ENCODE measurements at places on chromosomes 16 and 17.

- peak; percentile 38 for DNase-seq
Observed at GRCh38 chr16:1152651-1153259, at the start of gene CACNA1H. CACNA1H (plus strand) TSS chr16:1153106; CDS start chr16:1153738, 632 bp downstream.

DNA sequence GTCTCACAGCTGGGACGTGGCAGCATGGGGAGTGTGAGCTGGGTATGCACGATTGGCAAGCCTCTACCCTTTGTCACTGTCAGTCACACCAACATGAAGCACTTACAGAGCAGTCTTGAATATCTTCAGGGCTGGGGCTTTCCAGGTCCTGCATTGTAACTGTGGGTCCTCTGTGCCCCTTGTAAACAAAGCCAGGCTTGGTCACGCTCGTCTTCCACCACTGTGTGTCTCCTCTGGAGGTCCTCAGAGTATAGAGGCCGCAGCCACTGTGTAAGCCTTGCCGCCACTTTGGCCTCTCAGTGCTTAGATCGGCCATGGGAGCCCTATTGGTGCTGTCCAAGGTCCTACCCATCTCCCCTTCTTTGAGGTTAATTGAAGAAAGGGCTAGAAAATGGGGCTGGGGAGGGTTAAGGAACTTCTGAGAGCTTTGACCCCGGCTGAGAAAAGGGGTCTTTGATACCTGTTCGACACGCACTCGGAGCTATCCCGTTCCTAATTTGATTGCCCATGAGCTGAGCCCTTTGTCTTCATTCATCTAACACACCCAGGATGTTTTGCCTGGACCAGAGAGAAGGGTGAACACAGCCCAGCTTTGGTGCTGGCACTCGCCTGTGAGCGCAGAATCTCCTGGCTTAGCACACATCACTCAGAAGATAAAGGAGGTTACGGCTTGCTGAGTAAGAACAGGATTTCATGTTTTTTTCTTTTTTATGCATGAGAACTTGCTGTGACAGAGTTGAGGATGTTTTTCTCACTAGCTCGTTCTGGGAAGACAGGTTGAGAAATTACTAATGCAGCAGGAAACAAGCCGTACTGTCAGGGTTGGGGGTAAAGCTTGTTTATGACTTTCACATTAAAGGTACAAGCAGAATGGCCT is 267.9 kb downstream of the CPPED1 start:
- no peak for DNase-seq

DNA sequence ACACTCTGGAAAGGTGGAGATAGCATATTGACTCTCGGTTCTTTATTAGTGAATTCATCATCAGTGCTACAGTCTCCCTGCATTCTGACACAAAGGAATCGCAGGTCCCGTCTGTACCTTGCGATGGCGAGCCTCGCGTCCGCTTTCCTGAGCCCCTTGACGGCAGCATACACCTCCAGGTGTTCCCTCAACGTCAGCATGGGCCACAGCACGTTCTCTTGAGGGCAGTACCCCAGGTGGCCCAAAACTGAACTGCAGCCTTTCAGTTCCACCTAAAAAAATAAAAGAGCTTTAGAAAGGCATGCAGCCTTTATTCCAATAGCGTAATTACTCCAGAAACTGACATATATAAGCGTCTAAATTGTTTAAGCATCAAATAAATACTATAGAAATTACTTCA is 24.2 kb upstream of the ABCA9 start:
- DNase-seq: no peak

DNA sequence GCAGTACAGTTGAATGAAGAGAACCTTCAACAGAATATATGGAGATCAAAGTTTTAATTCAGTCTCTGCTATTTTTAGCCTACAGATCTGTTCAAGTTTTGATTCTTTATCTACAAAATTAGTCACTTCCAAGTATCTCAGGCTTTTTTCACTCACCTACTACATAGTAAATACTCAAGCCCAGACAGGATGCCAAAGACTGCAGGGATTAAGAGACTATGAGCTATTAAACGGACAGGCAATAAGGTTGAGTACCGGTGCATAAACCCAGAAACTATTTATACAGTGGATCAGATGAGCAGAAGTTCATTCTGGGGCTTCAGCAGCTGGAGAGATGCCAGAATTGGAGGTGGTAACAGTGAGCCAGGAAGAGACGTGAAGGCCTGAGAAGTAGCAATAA is 18.7 kb upstream of the OR3A1 start:
- DNase-seq: no peak

- DNase-seq: no peak
Observed at GRCh38 chr16:19210968-19211367, 42.9 kb downstream of the SYT17 start.

DNA sequence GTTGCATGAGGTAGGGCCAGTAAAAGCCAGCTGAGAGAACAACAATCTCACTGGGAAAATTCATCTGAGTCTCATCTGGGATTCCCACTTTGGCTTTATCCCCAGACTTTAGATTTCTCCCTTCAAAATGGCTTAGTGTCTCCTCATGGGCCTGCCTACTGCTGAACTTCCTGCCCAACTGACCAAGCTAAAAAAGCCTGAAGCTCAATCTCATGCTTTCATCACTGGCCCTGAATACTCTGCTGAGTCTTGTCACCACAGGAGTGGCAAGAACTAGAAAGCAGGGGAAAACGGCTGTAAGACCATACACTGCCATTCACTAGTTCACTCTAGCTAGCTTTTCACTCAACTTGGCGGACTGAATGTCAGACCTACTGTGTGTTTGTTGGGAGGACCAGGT is 96.4 kb upstream of the NOG start:
- no peak for DNase-seq

DNA sequence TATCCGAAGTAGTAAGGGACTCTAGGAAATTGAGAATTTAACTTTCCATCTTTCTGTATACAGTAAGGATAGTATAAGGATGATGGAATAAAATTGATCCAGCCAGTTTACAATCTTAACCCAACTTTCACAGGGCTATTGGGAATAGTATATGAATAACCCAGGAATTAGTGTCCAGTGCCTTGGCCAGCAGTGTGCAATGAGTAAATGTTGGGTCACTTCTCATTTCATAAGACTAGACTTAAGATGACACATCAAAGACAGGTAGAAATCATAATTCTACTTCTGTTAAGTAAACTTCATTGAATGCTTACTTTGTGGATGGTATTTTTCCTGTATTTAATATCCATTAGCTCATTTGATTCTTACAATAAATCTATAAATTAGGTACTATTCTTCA is 949.6 kb upstream of the GOT2 start:
- DNase-seq: no peak

GRCh38 chr16:55130456-55130855 is 193.5 kb upstream of the IRX6 start:
- DNase-seq: no peak

GRCh38 chr16:23424292-23424958 is 28.6 kb downstream of the COG7 start:
- no peak for DNase-seq

GRCh38 chr17:18129041-18129502 is 20.5 kb downstream of the MYO15A start:
- DNase-seq: no peak

GRCh38 chr16:928526-928925 is 42.3 kb downstream of the LMF1 start:
- no peak for DNase-seq

DNA sequence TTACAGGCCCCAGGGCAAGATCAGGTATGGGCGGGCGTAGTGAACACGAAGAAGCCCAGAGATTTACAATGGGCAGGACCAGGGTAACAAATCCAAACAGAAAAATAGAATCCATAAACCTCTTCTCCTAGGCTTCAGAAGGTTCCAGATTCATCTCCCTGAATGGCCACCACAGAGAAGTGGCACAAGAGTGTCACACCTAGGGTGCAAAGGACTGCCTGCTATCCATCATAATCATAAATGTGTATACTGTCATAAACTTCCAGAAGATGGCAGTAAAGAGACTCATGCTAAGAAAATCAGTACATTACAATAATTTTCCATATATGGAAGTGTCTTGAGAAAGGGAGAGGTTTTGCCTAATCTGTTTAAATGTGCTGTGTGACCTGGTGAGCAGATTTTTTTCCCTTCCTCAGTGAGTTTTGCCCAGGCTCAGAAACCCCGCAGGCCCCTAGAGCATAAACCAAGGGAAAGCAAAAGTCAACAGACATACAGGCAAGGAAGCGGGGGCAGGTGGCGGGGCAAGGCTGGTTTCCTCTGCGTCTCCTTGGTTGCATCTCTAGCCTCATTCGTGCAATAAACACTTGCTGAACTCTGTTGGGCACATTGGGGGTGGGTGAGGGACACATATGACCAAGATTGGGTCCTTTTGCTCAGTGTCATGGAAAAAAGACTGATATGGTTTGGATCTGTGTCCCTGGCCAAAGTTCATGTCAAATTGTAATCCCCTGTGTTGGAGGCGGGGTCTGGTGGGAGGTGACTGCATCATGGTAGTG is 92.0 kb upstream of the CDH5 start:
- no peak for DNase-seq

DNA sequence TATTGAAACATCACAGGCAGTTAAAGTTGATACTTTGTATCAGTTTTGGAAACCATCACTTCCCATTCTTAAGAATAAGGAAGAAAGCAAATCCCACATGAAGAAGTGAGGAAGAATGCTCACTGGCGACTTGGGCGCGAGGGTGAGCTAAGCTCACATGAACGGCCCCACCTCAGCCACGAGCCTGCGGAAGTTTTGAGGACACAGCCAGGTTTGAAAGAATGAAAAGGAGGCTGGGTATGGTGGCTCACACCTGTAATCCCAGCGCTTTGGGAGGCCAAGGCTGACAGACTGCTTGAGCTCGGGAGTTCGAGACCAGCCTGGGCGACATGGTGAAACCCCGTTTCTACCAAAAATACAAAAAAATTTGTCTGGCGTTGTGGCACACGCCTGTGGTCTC is 110.3 kb upstream of the CHMP6 start:
- DNase-seq: no peak

DNA sequence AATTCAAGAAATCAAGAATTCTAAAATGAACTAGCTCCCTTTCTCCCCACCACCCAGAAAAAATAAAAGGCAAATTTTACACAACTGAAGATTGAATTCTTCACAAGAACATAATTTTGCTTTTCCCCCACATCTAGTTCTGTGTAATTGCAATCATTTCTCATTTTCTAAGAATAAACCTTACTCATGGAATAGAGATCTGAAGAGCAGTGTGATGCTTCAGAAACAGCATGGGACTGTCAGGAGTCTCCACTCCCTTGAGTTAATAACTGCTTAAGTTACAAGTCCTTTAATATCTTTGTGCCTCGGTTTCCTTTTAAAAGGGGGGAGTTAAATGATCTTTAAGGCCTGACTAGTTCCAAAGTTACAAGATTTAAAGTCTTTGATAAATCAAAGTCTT is 53.7 kb downstream of the CACNG1 start:
- DNase-seq: no peak

DNA sequence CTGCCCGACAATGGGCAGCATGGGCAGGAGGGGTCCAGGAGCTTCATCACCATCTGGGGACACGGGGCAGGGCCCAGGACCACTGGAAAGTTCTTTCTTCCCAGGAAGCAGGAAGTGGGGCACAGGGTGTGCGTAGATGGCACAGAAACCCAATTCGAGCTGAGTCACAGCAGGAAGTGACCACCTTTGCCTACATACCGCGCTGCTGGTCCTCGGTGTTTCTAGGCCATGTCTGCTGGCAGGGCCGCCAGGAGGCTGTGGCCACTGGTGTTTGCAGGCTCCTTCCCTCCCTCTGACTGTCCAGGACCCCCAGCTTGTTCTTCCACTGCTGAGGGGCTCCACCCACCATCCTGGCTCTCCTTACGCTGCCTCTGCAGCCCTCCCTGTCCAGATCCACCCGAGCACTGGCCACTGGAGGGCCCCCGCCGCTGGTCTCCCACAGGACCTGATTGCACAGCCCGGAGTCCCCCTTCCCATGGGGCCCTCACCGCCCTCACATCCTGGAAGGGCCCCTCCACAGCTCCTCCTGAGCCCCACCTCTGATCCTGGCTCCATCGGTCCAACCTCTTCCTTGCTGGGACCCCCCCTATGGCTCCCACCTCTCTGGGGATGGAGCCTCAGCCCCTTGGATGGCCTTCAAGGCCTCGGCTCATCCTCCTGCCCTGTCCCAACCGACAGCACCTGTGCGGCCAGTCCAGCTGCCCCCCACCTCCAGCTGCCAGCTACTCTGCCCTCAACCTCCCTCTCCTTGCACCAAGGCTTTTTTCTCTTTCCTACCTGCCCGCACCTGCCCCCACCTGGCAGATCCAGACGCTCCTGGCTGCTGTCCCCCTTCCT is 14.5 kb upstream of the RASD1 start:
- no peak for DNase-seq

- no peak for DNase-seq
Observed at GRCh38 chr17:81867991-81868673, 3.0 kb downstream of the ARHGDIA start.

DNA sequence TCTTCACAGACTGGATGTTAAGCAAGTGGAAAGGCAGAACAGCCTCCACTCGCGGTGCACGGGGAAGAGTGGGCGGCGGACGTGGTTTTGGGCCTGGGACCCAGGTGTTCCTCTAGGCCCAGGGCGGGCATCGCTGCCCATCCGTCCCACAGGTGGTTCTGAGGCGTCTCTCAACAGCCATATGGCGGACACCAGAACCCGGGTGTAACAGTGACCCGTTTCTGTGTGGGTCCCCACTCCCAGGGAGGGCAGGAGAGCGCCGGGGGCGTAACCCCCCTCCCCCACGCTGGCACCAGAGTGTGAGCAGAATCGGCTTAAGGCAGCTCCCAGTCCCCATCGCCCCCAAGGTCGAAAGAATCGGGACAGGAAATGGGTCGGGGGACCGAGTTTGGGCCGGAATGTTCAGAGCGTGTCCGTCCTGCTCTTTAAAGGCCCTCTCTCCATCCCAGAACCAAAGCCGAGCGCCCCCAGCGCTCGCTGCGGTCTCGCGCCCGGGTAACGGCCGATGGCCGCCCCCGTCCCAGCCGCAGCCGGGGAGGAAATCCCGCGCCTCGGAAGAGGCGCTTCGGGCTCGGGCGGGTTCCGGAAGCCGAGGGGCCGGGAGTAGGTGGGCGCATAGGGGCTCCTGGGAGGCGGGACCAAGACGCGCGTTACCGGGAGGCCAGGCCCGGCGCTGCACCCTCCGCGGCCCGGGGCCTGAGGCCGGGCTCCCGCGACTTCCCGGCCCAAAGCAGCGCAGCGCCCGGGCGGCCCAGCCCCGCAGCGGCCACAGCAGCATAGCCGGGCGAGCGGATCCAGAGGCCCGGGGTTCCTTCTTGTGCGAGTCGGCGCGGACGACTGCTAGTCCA is at the start of gene TK2:
Gene TK2, minus strand, starts transcription at position 839 of the 848 bp plus-strand sequence. Its CDS starts 61 bp downstream, at position 778.
- no peak for DNase-seq
